ENCODE measurements at places on chromosomes 3 and 15.

GRCh38 chr3:26273196-26273595 lies 349.4 kb upstream of the LRRC3B start:
- DNase-seq, result no peak

DNA sequence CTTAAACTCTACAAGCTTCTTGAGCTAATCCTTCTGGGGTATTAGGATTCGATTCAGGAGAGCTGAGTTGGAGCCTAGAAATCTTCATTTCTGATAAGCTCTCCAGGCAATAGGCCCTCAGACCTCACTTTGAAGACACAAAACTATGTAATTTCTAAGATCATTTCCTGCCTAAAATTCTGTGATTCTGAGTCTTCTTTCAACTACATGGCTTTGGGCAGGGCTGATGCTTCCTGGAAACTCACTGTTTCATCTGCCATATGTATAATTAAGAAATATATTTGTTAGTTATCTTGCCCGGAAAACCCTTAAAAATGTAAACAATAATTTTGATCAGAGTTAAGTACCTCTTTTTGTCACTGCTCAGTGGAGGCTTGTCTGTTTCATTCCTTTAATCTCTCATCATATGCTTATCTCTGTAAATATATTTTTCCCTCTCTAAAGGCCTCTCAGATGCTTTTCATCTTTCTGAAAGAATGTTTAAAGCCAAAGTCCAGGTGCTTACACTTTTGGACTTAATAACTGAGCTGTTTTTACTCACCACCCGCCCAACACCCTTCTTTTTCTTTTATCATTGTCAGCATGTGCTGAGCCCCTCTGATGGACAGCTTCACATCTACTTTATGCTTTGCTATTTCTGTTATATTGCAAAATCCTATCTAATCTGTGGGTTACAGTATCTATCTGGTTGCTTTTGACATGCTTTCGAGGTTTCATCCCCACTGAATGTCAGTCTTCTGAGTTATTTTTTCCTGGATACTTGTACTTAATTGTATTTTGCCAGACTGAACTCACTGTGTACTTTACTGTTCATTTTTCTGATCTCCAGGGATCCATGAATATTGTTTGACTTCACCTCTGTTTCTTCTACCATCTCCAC lies 38.2 kb downstream of the FILIP1L start:
- DNase-seq, result no peak

- no peak for DNase-seq
Measured at GRCh38 chr3:150307311-150308036, 100.6 kb upstream of the TSC22D2 start.

GRCh38 chr15:42144841-42145375 lies 11.5 kb downstream of the PLA2G4F start:
- no peak for DNase-seq

GRCh38 chr15:78850941-78851755 lies 21.5 kb upstream of the MORF4L1 start:
- DNase-seq, result no peak

DNA sequence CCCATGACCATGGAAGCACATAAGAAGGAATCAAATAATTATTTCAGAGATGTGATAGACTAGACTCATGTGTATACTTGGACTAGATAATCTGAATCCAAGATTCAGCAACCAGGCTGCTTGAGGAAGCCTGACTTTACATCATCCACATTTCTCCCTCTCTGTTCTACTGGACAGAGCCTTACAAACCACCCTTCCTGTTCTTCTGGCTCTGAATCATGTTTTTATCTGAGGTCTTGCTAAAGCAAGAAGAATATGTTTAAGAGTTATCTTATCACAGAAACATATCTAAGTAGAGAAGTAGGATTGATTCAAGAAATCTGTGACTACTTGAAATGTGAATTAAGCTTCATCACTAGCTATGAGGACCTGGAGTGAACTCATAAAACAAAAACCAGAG lies 71.1 kb upstream of the SLC24A5 start:
- no peak for DNase-seq

DNA sequence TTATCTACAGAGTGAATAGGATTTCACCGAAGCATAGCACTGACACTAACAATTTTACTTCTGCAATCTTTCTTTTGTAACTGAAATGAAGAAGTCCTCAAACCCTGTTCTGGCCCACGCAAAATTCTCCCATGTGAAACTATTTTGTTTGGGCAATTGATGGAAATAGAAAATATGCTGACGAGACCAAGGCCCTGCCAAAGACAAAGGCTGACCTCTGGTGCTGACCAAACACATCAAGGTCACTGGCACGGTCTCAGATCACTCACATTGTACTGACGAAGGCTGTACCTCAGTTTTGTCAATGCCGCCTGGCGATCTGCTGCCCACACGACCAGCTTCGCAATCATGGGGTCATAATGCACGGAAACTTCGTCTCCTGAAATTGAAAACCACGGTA lies 58.4 kb upstream of the DCUN1D1 start:
- no peak for DNase-seq

Measured in stimulated activated CD4-positive, alpha-beta T cell treated with anti-CD3 and anti-CD28 coated beads, Interleukin-4, amount 100 ng/mL, for 4 hours (primary cell).